ENCODE measurements at places on chromosomes 5 and 9.

DNA sequence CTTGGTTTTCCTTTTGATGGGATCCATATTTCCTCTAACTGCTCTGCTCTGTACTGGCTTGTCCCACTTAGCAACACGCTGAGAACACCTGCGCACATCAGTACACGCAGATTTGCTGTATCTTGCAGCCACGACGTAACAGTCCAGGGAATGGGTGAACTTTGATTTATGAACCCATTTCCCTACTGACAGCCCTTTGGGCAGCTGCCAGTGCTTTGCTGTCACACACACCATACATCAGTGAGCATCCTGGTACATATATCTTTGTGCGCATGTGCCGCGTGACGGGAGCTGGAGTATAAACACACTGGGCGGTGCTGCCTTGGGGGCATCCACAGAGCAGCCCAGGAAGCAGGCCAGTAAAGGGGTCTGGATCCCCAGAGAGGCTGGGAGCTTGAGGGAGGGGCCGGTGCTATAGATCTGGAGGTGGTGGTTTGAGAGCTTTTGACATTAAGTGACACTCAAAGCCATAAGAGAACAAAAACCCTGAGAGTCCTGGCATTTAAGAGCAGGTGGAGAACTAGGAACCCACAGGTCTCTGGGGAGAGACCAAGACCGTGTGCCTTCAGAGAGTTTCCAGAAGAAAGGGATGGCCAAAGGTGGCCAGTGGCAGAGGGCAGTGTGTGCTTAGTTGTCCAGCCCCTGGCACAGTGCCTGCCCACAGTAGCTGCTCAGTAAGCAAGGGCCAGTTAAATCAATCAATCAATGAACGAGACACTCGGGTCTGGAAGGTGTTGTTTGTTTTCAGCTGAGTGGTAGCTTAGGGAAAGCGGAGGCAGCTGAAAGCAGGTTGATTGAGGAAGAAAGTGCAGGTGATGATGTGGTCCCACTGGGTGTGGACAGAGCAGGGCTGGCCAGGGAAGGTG lies 53.7 kb downstream of the LMX1B start:
- peak; percentile 61 for DNase-seq

DNA sequence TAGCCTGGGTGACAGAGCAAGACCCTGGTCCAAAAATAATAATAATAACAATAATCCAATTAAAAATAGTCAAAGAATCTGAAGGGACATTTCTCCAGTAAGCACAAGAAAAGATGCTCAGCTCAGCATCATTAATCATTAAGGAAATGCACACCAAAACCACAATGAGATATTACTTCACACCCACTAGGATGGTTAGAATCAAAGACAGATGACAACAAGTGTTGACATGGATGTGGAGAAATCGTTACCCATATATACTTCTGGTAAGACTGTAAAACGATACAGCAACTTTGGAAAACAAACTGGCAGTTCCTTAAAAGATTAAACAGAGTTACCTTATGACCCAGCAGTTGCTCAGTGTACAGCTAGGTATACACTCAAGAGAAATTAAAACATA lies 5.3 kb upstream of the FANCG start:
- no peak for DNase-seq

- DNase-seq = no peak
Observed at GRCh38 chr9:127878001-127878651, 651 bp upstream of the AK1 start.

DNA sequence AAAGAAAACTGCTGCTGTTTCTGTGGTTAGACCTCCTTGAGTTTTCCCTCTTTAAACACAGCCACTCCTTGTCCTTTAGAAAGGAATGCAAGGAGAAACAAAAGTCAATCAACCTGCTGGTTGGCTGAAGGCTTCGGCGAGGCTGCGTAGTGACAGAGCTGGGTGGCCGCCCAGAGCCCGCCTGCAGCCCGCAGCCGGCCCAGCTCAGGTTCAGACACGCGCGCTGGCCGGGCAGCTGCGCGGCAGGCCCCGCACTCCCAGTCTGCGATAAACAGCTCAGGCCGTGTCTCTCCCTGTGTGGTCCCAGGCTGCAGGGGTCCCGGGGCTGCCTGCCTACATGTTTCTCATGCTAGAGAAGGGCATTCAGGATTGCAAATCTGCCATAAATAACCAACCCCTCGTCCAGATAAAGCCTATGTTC lies 115.4 kb downstream of the HSD17B3 start:
- no peak for DNase-seq

GRCh38 chr5:91586232-91586631 lies 203.1 kb upstream of the ARRDC3 start:
- peak; percentile 25 for DNase-seq

- peak; percentile 9 for DNase-seq
Observed at GRCh38 chr5:31853398-31854135, 214.6 kb downstream of the PDZD2 start.

DNA sequence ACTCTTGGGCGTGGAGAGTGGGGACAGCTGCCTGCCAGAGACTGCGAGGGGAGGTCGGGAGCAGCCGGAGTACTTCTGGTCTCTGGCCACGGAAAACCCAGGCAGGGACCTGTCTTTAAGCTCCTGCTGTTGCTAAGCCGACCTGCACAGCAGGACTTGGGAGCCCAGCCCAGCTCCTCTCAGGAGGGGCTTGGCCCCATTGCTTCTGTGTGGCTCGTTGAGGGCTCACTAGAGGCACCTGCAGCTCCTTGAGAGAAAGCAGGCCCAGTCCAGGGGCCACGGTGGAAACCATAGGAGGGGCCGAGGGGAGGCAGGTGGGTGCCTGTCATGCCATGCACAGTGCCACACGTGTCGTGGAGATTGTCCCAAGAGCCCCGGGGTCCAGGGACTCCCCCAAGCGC lies 3.3 kb upstream of the LCN2 start:
- DNase-seq = no peak

- DNase-seq = no peak
Observed at GRCh38 chr5:68180121-68181038, 35.2 kb upstream of the PIK3R1 start.

GRCh38 chr9:18544456-18544855 lies 70.5 kb downstream of the ADAMTSL1 start:
- no peak for DNase-seq
